ENCODE measurements at places on chromosomes 6 and 20. TPM values are rescaled to one million over a fixed set of nuclear protein-coding genes. Genes with fewer than 3 reads are reported as not detected.
A peak's percentile ranks its signal among the peaks of the same experiment; 100 is the strongest.

- DNase-seq, result no peak
These were observed 49.7 kb upstream of the PHACTR1 start for GRCh38 chr6:12666886-12667285.

Gene KCNG1
- 45.9 TPM for total RNA-seq

DNA sequence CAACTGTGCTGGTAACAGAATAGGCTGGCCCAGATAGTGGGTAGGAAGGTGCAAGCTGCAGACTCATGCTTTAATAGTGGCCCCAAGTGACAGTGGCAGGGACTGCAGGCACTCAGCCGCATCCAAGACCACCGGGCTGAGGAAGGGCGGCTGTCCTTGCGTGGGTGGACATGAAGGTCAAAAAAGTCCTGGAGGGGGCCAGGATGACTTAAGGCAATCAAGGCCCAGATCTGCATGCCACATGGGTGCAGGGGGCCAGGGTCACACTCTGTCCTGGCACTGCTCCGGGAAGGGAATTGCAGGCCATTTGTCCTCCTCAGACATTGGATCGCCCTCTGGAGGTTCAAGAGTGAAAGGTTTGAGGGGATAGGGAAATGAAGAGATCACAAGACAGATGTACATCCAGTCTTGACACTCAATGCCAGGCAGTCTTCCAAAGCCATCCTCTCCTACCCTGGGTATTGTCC, 10.4 kb upstream of the VNN2 start:
- DNase-seq, result no peak

Gene TLDC2
- total RNA-seq, result not detected

- DNase-seq, result no peak
These were observed 5.3 kb upstream of the EPPIN start for GRCh38 chr20:45552456-45552855.

Gene CDKAL1
- total RNA-seq, result 11.6 TPM

GRCh38 chr6:74574794-74575193, 631.1 kb downstream of the COL12A1 start:
- DNase-seq, result peak; percentile 8

DNA sequence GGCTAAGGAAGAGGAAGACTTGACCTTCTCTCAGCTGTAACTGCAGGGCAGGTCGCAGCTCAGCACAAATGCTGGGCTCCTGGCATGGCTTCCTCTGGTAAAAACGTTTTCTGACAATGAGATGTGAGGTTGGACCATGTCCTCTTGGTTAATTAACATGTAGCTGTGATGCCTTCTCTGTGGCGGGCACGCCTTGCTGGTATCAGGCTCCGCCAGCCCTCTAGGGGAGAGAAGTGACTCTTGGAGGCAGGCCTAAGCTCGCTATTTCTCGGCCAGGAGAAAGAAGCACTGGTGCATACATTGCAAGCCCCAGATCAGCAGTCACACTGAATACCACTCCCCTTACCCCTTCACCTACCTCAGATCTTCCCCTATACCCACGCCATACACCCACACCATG, 65.0 kb downstream of the QRSL1 start:
- no peak for DNase-seq

DNA sequence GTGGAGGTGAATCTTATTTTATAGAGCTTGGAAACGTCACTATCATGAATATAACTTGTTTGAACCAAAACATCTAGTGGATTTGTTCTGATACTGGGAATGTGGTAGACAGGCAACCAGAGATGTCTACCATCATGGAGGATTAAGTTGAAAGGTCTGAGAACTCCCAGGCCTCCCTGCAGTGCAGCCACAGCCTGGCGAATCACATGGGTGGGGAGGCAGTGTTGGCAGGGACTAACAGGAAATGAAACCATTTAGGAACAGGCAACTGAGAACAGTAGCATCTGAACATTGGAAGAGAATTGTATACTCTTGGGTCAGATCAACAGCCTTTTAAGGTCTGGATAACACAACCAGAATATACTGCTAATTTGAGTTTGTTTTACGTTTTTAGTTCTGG, 22.3 kb upstream of the CEP162 start:
- no peak for DNase-seq

DNA sequence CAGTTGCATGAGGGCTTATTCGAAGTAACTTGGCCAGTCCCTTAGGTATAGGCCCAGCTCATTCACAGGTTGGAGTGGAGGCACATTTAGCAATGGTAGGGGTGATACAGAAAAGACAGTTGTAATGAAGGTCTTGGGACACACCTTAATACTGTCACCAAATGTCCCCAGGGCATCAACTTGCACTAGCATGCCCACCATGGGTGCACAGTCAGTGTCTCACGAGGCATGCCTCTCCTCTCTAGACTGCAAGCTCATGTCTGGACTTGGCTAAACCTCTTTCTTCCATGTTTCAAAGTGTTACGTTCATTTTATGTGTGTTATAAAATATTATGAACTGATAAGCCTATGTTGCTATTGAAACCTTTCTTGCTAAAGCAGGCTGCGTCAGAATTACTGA, 124.0 kb upstream of the ECI2 start:
- DNase-seq, result no peak

DNA sequence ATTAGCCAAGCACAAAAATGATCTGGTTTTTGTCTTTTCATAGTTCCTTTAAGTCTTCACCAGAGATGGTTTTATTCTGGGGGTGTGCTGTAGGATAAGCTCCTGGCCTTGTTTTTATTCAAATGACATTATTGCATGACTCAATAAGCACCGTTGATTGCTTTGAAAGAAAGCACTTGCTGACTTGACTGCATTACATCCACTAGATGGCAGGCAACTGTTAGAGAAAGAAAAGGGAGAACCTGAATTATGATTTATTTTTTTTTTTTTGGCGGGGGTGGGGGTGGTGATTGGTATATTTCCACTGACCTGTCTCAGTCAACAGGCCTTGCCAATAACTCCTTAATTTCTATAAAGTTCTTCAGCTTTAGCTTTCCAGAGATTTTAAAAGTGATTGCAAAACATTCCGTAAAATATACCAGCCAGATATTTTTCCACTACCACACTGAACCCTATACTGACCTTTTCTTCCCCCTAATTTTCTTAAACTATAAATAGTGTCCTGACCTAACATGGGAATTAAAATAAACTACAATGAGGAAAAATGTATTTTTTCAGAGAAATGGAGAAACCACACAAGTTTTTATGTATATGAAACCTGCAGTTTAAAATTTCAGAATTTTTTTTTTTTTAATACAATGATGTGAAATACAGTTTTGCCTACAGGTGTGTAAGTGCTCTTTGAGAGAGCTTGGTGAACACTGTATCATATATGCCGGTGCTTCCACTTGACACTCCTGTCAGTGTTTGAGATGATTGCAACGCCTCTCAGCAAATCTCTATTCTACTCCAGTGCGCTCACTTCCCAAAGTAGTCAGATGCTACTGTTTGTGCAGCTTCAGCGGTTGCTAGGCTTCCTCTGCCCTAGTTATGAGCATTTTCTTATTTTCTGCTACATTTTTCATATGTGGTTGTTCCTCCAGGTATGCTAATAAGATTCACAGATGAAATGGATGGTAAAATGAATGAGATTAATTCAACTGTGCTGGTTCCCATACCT, 274.3 kb downstream of the CD109 start:
- peak; percentile 45 for DNase-seq

- peak; percentile 71 for DNase-seq
These were observed 22.4 kb upstream of the IFNGR1 start for GRCh38 chr6:137241481-137242038.

- no peak for DNase-seq
These were observed 54.6 kb downstream of the PHF3 start for GRCh38 chr6:63690221-63690620.

- DNase-seq, result no peak
These were observed 22.4 kb upstream of the RBM24 start for GRCh38 chr6:17258749-17259148.

GRCh38 chr6:90219209-90219985, 77.2 kb downstream of the BACH2 start:
- DNase-seq, result peak; percentile 96

DNA sequence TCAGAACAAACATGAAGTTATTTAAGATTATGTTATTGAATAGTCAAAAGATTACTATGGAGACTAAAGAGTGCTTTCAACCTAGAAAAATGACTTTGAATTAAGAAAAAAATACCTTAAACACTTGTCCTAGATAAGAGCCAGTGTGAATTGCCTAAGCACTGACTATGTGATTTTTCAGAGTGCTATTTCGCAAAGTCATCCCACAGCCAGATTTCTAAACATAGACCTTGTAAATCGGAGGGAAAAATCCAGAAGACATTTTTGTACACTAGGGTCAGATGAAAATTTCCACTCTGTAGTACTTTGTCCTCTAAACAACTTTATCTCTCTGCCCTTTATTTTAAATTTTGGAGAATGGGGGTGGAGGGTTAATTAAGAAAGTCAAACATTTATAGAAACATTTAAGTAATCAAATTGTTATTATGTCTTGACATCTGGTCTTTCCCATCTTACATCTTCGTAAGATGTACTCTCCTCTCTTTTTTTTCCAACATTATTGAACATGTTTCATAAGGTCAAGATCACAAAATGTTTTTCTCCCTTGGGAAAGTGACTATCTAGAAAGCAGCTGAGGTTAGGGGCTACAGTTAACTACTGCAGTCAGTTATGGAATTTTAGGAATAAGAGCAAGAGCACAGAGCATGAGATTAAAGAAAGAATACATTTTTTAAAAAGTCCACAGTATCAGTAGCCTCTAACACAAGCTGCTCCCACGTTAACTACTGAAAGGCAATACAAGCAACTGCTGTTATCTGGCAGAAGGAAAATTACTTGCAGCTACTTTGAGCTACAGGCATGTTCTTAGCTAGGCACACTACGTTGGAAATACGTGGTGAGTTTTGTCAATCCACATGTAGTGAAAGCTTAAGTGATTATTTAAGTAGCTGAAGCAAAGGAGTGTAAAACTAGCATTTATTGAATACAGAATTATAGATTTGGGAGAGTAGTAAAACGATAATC, 648.5 kb downstream of the HTR1B start:
- no peak for DNase-seq

Gene EPPIN
- not detected for total RNA-seq

DNA sequence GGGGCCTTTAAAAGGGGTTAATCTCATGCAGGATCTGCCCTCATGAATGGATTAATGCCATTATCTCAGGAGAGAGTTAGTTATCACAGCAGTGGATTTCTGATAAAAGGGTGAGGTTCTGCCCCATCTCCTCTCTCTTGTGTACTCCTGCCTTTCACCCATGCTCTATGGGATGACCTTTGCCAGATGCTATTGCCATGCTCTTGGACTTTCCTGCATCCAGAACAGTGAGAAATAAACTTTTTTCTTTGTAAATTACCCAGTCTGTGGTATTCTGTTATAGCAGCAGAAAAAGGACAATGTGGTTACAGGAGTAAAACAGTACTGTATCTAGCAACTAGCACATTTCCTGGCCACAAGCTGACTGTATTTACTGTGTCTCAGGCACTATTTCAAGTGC, 58.0 kb upstream of the CCN2 start:
- DNase-seq, result no peak

GRCh38 chr20:32521780-32522525, 63.2 kb downstream of the NOL4L start:
- no peak for DNase-seq

Gene RHAG
- total RNA-seq, result not detected

- no peak for DNase-seq
These were observed 113.3 kb downstream of the ATXN1 start for GRCh38 chr6:16648003-16648402.

DNA sequence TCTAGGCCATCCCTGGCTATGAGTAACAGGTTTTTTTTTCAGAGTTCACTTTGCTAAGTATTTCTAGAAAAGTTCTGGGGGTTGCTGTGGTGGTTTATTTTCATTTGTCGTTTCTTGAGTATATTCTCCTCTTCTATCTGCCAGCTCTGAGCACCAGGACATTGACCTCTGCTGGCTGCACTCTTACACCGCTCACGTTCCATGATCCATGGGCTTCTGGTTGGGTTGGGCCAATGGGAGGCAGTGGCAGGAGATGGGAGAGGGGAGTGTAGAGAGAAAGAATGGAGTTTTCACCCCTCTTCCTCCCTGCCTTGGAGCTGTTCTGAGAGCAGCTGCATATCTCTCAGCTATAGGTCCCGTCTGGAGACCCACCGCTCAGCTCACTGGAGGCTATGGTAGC, 161.0 kb upstream of the ATXN1 start:
- DNase-seq, result no peak

DNA sequence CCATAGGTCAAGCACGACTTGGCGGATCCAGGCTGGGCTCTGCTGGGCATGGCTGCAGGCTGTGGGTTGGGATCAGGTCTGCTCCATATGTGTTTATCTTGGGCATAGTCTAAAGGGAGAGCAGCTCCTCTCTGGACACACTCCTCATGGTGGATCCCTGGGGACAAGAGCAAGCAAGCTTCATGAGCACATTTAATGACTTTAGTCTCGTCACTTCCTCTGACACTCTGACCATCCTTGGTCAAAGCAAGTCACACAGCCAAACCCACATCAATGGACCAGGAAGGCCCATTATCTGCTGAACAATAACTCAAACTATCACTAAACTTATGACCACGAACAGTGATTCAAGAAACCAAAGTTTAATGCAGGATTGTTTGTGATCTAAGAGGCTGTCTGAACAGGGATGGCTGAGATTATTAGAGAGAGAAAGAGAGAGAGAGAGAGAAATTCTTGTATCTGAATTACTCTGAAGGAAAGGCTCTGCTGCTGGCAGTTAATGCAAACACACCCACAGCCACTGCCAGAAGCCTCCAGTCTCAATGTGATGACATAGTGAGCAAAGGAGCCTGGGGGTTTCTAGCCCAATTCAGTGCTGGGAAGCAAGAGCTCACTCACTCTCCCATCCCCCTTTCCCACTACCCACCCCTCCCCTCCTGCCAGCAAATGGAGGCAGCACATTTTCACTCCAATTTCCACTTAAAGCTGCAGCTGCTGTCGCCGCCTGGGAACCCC, 490.2 kb upstream of the SULF2 start:
- peak; percentile 86 for DNase-seq

GRCh38 chr6:137265561-137266308, 46.5 kb upstream of the IFNGR1 start:
- DNase-seq, result no peak

DNA sequence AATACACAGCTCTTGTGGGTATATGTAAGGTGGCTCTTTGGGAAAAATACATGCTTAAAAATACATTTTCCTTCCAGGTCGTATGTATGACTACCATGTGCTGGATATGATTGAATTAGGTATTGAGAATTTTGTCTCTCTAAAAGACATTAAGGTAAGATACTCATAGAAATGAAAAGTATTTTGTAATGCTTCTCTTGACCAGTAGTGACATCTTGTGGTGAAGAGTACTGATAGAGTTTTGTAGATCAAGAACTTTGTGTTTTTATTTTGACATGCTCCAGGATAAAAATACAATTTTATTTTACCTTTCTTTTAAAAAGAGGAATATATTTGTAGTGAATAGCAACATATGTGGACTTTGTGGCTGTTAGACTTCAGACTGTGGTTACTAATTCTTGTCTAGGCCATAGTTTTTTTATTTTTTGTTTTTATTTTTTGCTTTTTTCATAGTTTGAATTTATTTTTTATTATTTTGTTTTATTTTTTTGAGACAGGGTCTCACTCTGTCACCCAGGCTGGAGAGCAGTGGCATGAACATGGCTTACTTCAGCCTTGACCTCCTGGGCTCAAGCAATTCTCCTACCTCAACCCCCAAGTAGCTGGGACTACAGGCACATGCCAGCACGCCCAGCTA, 17.9 kb downstream of the RPF2 start:
- peak; percentile 12 for DNase-seq

- no peak for DNase-seq
These were observed 1079.3 kb downstream of the EPHA7 start for GRCh38 chr6:92339936-92340640.

GRCh38 chr20:60869625-60870024, 382.4 kb upstream of the CDH4 start:
- no peak for DNase-seq

- DNase-seq, result no peak
These were observed 6.5 kb downstream of the MBOAT1 start for GRCh38 chr6:20205722-20206161.

Gene HLA-DQA1
- not detected for total RNA-seq

Gene IL17F
- total RNA-seq, result not detected

Gene SLC13A3
- 0.66 TPM for total RNA-seq

Measured in astrocyte (in vitro differentiated cells and primary cell).